ENCODE measurements at places on chromosomes 3 and 15.

DNA sequence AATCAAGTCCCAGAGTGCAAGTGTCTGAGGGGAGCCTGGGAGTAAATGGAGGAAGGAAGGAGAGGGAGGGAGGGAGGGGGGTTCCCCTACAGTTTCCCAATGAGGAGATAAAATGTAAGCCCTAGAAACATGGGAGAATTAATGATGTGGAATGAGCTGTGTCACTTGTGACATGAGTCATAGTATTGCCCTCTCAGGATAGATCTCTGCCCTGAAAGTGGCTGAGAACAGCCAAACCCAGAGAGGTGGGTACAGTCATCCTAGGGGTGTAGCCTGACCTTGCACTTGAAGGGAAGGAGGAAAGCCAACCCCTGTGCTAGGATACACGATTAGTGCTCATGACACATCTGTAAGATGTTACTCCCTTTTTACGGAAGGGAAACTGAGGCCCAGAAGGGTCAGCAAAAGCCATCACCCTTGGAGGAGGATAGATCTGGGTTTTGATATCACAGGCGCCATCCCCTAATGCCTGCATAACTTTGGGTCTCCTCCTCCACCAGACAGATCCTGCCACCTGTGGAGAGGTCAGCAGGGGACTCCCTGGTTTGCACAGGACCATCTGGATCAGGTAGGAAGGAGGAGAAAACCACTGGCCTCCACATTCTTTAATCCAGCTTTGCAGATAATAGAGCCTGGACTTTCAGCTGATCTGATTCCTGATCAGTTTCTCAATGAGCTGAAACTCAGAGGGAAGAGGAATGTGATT is 23.1 kb upstream of the USP3 start:
- DNase-seq = no peak

GRCh38 chr3:40290396-40290795 is 19.1 kb upstream of the EIF1B start:
- peak; percentile 13 for DNase-seq

GRCh38 chr15:84598250-84598649 is 2.6 kb upstream of the ZSCAN2 start:
- DNase-seq = no peak

DNA sequence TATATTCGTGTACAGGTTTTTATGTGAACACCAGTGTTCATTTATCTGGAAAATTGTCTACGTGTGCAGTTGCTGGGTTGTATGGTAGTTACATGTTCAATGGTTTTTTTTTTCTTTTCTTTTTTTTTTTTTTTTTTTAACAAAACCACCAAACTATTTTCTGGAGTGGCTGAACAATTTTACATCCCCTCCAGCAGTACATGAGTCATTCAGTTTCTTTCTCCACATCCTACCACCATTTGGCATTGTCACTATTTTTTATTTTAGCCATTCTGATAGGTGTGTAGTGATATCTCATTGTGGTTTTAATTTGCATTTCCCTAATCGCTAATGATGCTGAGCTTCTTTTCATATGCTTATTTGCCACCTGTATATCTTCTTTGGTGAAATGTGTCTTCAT is 256.3 kb upstream of the EOMES start:
- no peak for DNase-seq

- no peak for DNase-seq
Observed at GRCh38 chr3:124952282-124952855, 17.8 kb upstream of the MUC13 start.
